ENCODE measurements at places on chromosomes 4 and X.

- no peak for DNase-seq
Observed at GRCh38 chr4:118711052-118711451, 25.9 kb downstream of the METTL14 start.

DNA sequence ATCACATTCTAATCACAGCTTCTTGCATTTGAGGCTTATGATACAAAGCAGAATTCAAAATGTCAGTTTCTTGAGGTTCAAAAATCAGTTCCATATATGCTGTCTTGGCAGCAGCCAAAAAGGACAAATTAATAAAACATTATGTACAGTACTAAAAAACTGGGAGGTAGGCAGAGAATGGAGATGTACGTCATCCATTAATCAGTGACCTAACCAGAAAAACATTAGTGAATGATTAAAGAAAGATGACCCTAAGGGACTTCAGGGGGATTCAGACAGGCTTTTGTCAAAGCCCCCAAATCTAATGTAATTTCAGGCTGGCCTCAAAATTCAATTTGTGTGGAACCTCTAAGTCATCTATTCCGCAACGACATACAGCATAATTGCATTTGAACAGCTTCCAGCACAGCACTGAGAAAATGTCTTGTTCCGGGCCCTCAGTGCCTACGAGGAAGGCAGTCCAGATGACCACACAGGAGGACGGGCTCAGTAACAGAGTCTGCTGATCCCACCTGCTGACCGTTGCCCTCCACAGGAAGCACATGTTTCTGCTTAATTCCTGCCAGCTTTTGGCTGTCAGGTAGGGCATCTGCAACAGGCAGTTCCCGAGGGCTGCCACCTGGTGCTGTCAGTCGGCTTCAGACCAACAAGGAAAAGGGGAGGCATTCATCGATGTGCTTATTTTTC, 83.8 kb upstream of the HHIP start:
- DNase-seq: no peak

DNA sequence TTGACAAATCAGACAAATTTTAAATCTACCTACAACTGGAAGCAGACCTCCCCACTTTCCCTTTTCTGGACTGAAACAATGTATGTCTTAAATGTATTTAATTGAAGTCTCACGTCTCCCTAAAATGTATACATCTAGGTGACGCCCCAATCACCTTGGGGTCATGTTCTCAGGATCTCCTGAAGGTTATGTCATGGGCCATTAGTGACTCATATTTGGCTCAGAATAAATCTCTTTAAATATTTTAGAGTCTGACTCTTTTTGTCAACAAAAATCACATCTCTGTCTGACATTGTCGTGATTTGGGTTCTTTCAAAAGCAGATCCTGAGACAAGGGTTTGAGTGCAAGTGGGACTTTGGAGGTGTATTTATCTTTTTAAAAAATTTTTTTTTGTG, 26.2 kb upstream of the BOD1L1 start:
- no peak for DNase-seq

- DNase-seq: no peak
Observed at GRCh38 chr4:150896497-150896896, 118.6 kb downstream of the LRBA start.

- DNase-seq: no peak
Observed at GRCh38 chr4:150367326-150367725, 214.6 kb upstream of the MAB21L2 start.

GRCh38 chrX:151019856-151020255, 36.7 kb downstream of the HMGB3 start:
- DNase-seq: no peak

- no peak for DNase-seq
Observed at GRCh38 chrX:133346026-133346425, 69.3 kb downstream of the GPC4 start.

DNA sequence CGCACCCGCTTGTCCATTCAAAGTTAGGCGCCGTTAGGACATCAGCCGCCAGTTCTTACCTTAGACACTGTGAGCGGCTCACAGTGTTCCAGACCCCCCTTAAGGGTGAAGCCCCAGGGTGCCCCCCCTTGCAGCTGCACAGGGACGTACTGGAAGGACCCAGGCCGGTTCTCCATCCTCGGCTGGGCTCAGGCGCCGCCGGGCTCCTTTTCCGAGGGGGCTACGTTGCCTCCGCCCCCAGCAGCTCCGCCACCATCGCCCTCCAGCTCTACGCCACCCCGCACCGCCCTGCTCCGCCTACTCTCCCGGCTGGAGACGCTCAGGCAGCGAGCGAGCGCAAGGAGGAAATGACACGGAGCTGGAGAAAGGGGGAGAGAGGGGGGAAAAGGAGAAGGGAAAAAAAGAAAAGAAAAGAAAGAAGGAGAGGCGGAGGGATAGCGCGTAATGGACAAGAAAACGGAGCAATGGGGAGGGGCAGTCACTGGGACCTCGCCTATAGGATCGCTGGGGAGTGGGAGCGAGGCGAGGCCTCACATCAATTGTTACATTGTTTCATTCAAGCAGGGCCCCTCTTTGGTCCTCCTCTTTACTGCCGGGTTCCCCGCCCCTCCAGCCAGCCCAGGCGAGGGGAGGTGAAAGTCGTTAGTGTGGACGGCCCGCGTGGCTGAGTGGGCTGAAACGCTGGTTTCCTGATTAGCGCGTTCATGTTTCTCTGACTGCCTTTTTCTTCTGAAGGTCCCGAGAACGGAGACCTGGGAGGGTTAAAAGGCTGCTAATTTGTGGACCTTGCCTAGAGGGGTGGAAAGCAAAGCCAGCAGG, at the start of gene SHROOM4:
SHROOM4 (minus strand) TSS at position 352 of the 819 bp plus-strand sequence; CDS start at position 176, 176 bp downstream.
- DNase-seq: peak; percentile 72

DNA sequence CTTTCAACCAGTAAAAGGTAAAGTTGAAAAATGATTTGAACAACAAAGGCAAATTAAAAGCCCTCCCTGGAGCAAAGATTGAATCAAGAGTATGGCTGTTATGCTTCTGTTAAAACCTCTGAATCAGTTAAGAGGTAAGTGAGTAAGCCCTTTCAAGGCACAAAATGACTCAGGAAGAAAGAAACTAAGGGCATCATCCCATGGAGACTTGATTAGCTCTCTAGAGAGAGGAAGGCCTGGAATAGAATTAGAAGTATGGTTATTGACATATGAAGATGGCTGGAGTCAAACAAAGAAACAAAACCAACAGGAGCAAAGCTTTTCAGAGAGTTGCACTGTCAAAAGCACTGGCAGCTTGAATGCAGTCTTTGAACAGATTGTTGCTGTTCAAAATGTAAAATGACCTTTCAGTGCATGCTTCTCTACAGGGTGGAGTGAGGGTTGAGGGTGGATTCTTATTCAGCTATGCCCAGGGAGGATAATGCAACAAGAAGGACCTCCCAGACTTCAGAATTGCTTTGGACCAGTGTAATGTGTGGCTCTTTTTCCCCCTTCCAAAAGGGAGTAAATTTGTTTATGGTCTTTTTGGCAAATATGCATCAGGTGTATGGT, 365.5 kb downstream of the GBA3 start:
- DNase-seq: no peak

GRCh38 chr4:6470502-6471306, 1.7 kb downstream of the PPP2R2C start:
- peak; percentile 19 for DNase-seq

GRCh38 chr4:7771541-7772507, 167.8 kb downstream of the AFAP1 start:
- DNase-seq: no peak

DNA sequence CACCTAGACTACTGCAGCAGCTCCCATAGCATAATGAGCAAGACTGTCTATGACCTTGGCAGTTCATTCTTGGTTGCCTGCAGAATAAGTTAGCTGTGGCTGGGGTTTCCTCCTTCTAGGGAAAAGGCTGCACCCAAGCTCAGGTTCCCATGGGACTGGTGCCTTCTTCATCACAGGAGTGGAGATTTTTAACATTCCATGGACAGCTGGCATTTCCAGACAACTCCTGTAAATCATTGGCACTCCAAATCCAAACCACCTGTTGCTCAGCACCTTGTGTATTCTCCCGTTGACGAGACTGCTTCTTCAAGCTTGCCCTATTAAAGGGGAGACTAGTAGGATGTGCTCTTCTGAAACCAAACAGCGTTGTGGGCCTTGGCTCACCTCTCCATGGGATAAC, 7.8 kb upstream of the NUP54 start:
- no peak for DNase-seq

DNA sequence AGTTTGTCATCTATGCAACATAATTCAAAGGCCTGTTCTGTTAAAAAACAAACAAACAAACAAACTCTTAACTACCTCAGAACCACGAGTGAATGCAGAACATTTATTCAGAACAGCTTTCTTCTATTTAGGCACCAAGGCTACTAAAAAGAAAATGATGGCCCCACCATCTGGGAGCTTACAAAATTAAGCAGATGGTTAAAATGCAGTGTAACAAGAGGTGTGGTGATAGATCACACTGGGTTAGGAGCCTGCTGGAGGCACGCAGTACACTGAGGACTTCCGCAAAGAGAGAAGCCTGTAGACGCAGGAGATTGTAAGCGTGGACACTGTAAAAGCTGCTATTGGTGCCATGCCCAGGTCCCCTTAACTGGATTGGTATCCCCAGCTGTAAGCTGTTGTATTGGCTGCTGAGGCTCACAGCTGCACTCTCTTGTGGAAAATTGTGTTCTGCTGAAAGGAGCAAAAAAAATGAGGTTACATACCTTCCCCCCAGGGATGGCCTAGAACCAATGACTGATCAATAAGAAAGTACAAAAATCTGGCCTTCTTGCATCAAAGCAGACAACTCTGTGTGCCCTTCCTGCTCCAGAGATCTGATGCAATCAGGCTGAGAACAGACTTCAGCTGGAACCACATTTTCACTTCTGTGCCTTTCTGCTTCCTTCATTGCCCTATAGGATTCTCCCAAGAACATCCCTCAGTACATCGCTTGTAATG, 60.0 kb downstream of the SHROOM3 start:
- no peak for DNase-seq

- no peak for DNase-seq
Observed at GRCh38 chr4:41325901-41326300, 69.2 kb downstream of the UCHL1 start.

DNA sequence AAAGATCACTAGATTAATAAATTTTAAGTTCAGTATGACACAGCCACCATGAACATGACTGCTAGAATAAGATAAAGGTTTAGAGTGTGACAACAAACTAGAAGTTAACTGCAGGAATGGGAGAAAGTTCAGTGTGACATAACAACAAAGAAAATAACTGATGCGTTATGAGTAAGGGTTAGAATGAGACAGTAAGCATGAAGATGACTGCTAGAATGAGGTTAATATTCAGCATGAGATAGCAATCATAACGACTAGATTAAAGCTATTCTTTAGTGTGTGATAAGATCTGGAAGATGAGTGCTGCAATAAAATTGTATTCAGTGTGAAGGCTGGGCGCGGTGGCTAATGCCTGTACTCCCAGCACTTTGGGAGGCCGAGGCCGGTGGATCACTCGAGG, 48.4 kb upstream of the SMIM10L2A start:
- no peak for DNase-seq

- DNase-seq: no peak
Observed at GRCh38 chr4:97646997-97647396, 496.3 kb downstream of the STPG2 start.

DNA sequence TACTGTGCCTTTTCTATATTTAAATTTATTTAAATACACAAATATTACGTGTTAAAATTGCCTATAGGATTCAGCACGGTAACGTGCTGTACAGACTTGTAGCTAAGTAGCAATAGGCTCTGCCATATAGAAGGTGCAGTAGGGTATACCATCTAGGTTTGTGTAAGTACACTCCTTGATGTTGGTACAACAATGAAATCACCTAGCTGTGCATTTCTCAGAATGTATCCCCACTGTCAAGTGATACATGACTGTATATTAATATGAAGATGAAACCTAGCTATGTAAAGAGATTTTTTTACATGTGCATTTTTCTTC, 431.2 kb downstream of the KCTD8 start:
- DNase-seq: no peak

DNA sequence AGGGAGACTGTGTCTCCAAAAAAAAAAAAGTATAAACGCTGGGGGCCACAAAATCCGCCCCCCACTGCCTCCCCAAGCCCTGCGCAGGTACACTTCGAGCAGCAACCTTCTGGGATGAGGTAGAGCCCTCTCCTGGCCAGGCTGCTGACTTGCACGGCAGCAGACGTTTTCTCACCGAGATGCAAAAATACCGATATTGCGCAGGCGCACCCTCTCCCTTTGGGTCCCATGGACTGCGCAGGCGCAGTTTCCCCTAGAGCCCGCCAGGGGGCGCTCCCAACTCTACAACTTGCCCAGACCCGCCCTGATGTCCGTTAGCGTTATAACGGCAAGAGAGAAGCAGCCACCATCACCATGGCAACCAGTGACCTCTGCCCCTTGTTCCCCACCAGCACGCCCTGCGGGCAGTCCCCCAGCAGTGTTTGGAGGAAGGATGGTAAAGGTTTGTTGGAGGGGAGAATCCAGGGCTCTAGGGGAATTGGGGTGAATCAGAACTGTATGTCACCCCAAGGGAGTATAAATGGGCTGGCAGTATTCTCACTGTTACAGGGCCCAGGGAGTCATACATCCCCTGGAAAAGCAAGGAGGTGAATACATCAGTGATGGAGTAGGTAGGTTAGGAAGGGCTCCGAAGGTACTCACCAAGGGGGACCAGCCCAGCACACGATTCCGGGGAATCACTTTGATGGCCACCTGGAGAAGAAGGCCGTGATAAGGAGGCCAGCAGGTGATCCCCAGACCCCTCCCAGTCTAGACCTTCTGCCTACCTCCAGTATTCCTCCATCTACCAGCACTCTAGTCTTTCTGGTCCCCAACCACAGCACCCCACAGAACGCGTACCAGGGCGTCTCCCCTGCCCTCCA, 1.5 kb downstream of the PIM2 start:
- peak; percentile 85 for DNase-seq

DNA sequence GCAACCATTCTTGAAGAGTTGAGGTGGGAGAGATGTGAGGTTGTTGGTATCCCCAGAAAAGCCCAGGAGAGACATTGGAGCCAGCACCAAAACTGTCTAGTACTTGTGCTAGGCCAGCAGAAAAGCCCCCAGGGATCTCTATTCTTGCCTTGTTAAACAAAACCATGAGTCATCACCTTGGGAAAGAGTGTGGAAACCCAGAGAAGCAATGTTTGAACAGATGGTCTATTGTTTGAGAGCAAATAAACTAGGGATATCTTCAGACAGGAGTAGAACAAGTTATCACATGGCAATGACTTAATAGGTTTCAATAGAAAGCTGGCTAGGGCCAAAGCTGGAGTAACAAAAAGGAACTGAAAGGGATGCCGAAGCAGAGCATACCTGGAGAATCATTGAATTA, 195.7 kb upstream of the CASK start:
- peak; percentile 20 for DNase-seq

GRCh38 chr4:21845663-21846062, 102.9 kb downstream of the KCNIP4 start:
- no peak for DNase-seq

- no peak for DNase-seq
Observed at GRCh38 chrX:11438767-11439166, 145.6 kb downstream of the AMELX start.

GRCh38 chr4:153954654-153955053, 165.8 kb upstream of the SFRP2 start:
- DNase-seq: no peak

DNA sequence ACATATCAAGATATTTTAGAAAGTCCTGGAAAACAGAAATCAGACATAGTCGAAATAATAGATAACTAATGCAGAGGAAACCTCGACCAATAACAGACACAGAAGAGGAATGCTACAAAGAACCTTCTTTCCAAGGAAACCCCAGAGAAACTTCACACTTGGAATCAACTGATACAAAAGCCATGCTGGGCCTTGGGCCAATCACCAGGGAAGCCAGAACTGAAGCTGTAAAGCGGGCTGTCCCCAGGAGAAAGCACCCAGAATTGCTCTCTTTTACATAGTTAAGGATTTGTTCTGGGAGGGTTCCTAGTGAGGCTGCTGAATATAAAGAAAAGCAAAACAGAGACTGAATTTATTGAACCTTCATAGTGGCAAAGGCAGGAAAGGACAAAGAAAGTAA, 100.5 kb downstream of the PRDM5 start:
- no peak for DNase-seq

Measured in SJSA1 (cell line).